ENCODE measurements at places on chromosomes 6 and 20.

GRCh38 chr20:6740096-6740495 lies 27.4 kb upstream of the BMP2 start:
- DNase-seq = no peak

DNA sequence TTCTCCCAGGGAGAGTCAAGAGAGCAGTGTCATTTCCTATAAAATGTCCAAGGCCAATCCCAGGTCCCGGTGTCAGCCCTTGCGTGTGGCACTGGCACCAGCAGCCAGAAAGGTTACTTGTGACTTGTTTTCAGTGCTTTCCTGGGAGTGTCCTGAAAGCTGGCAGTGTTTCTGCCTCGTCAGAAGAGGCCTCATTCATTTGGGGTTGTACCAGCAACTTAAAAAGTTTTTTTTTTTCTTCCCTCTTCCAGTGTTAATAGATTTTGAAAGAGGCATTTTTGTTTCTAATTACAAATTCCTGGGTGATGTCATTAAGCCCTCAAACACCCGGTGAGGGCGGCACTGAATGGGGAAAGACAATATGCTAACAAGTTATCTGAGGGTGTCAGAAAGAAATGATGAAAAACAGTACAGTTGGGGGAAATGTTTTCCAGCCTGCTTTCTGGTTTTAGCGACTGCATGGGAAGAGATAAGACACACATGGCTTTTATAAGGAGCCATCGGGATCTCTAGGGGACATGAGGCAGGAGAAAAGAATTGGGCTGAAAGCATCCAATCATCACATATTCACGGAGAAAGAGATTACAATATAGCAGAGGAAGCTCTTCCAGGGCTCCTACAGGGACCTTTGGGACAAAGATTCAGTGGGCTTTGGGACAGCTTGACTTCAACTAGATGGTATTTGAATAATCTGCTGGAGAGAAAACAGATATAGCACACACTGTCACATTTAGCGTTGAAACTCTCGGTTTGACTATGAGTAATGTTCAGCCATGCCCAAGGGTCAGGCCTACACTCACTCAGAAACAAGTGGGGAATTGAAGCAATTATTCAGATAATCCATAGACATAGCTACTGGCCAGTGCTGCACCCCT lies 153.0 kb downstream of the BCAS1 start:
- DNase-seq = no peak

GRCh38 chr20:58677808-58678207 lies 14.8 kb upstream of the NPEPL1 start:
- DNase-seq = no peak

GRCh38 chr6:105795913-105796517 lies 290.1 kb upstream of the PRDM1 start:
- DNase-seq = no peak

DNA sequence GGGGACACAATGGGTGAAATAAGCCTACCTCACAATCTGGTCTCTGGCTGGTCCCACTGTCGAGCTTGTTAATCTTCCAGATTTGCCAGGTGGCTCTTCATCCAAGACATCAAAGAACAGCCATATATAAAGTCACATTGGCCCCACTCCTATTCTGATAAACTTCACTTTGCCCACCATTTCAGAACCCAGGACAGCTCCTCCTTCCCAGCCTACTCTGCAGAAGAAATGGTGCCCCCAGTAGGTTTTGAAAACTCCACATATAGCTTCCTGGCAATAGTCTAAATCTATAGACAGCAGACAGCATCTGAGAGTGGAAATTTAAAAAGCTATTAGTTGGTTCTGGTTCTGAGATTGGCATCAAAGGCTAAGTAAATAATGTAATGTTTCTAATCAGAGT lies 143.1 kb upstream of the PCSK2 start:
- DNase-seq = no peak

DNA sequence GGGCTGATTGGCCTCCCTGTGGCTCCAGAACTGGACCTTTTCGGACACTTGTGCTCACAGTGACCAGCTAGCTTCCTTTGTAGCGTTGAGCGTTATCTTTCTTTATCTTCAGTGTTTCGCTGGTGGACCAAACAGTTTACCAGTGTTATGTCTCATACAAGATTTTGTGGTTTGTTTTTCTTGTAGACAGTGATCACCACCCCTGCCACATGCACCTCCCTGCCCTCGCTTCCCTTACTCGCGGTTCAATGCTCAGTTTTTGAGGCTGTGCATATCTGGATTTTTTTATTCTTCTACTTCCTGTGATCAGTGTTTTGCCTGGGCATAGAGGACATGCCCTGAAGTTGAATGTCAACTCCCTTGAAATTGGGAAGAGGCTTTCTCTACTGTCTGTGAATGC lies 16.4 kb downstream of the MYT1 start:
- no peak for DNase-seq

GRCh38 chr6:86079938-86080337 lies 437.3 kb upstream of the SYNCRIP start:
- DNase-seq = no peak

- no peak for DNase-seq
These were observed 801 bp downstream of the SRC start for GRCh38 chr20:37346535-37347346.

DNA sequence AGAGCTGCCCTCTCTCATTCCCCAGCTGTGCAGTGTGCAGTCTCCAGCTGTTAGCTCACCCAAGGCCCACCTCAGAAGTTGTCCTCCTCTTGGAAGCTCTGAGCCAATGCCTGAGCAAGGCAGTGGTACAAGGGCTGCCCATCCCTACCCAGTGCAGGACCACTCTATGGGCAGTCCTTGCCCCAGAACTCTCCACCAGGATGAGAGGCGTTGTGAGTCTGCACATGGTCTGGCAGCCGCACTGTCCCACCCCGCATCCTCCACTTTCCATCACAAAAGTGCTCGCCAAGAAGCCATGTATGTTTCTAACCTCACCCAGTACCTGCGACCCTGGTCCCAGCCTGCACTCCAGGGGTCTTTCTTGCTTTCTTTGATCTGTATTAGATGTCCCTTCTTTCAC lies 175.1 kb upstream of the PMEPA1 start:
- DNase-seq = no peak

GRCh38 chr6:18978337-18979128 lies 591.4 kb downstream of the RNF144B start:
- no peak for DNase-seq
